ENCODE measurements at places on chromosomes 6 and 20.
A peak's percentile ranks its signal among the peaks of the same experiment; 100 is the strongest.

GRCh38 chr6:139409026-139409425, 34.6 kb upstream of the CITED2 start:
- H3K27me3 ChIP-seq, result no peaks in the 10 kb centered on the region
- H3K36me3 ChIP-seq, result no peaks in the 10 kb centered on the region
- no peaks in the 10 kb centered on the region for H3K4me1 ChIP-seq
- no peak overlapping the region for H3K4me3 ChIP-seq
- no peak overlapping the region for H3K27ac ChIP-seq
- DNase-seq, result no peak

DNA sequence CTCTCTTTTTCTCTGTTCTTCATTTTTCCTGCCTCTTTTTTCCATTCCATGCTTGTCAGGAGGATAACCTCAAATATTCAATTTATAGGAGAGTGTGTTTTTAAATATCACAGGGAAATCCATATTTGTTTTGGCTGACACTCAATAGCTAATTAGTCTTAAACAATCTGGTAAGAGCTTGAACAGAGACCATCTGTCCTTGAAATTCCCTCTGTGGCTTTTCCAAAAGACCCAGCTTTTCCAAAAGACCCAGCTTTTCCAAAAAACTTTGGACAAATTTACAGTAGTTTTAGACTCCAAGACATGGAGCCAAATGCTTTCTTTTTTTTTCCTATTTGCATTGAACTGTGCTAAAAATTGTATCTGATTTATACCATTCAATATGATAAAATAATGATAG, 127.4 kb upstream of the FAM83B start:
- no peaks in the 10 kb centered on the region for H3K27me3 ChIP-seq
- H3K4me1 ChIP-seq, result no peaks in the 10 kb centered on the region
- H3K36me3 ChIP-seq, result no peaks in the 10 kb centered on the region
- DNase-seq, result no peak
- no peak overlapping the region for H3K27ac ChIP-seq
- no peak overlapping the region for H3K4me3 ChIP-seq

DNA sequence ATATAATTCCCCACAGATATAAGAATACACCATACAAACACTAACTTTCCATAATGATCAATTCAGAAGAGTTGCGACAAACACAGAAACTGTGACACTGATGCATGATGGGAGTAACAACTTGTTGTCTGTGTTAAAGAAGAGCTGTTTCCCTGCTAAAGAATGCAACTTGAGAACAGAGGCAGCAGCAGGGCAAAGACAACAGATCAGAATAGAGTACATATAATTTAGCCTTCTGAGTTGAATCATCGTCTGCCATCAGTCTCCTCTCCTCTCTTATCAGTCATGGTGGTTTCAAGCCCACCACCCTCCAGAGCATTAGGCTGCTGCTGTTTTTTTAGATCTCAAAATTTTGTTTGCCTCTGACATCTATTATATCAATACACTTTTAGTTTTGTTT, 280.4 kb downstream of the UBE3D start:
- no peak for DNase-seq
- H3K4me3 ChIP-seq, result no peak overlapping the region
- H3K27ac ChIP-seq, result no peak overlapping the region
- no peaks in the 10 kb centered on the region for H3K27me3 ChIP-seq
- no peaks in the 10 kb centered on the region for H3K36me3 ChIP-seq

DNA sequence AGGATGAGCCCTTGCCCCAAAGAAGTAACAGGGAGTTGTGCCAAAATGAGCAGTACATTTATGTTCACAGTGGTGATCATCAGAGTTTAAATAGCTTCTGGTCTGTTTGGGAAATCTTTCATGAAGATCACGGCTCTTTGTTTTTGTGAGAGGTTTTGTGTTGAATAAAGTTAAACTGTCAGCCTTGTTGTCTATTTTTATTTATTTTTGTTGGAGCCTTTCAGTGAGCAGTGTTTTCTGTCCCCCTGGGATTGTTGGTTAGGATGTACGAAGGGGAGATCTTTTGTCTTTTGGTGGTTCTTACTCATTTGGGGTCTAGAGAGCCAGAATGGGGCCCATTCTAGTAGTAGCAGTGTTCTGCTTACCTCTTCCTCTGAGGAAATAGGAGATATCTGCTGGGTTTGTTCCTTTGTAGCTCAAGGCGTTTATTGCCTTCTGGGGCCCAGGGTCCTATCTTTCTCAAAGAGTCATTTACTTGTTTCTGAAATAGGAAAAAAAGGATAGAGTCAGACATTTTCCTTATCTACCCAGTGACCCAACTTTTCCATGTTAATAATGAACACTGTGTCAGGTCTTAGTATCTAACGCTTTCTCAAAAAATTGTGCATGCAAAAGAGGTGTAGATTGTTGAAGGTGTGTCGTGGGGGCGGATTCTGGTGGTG, 157.4 kb downstream of the JARID2 start:
- H3K4me3 ChIP-seq, result no peak overlapping the region
- no peak overlapping the region for H3K27ac ChIP-seq
- H3K27me3 ChIP-seq, result no peaks in the 10 kb centered on the region

DNA sequence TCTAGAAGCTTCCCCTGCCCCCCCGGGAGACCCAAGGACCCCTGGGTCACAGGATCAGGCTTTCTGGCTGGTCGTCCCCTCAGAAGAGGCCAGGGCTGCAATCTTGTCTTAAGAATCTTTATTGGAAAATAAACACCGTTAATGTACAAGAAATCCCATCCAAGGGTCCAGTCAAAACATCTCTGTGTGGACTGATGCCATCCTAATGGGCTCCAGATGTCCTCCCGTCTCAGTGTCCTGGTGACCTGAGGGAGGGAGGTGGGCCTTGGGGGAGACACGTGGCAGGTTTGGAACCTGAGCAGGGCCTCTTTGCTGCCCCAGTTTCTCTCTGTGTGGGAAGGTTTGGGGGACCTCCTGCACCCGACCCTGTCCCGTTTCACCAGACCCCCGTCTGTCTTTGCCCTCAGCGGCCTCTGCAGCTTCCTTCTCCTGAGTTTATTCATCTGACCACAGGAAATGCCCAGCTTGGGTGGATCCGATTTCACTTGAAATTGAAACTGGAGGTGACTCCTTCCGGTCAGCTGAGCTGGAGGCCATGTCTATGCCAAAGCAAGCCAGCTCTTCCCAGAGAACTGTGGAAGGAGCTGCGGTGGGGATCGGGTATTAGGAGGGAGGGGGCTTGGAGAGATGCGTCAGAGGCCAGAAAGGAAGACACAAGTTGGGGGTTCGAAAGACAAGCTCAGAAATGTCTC, 75.1 kb downstream of the SLC2A10 start:
- no peak overlapping the region for H3K27ac ChIP-seq
- H3K4me3 ChIP-seq, result no peak overlapping the region
- no peak for DNase-seq
- no peaks in the 10 kb centered on the region for H3K36me3 ChIP-seq

DNA sequence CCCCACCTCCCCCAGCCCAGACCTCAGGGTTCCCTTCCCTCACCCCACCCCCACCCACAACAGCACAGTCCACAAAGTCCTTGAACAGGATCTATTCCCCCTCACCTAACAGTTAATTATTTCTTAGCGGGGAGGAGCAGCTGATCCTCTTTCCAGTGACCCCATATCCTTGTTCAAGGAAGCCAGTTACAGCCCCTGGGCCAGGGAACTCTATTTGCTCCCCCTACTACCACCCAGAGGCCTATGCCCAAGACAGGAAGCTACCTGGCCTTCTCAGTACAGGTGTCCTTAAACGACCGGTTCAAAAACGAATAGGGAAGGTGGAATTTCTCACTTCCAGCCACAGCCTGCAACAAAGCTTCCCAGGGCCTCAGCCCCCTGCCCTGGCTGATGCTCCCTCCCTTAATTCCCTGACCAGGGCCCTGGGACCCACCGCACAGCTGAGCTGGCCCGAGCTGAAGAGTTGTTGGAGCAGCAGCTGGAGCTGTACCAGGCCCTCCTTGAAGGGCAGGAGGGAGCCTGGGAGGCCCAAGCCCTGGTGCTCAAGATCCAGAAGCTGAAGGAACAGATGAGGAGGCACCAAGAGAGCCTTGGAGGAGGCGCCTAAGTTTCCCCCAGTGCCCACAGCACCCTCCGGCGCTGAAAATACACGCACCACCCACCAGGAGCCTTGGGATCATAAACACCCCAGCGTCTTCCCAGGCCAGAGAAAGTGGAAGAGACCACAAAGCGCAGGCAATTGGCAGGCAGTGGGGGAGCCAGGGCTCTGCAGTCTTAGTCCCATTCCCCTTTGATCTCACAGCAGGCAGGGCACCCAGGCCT, 778 bp downstream of the MCCD1 start:
- no peak for DNase-seq
- H3K27ac ChIP-seq, result no peak overlapping the region
- H3K4me3 ChIP-seq, result no peak overlapping the region
- peaks cover 53% of the 10 kb centered on the region for H3K36me3 ChIP-seq
- no peaks in the 10 kb centered on the region for H3K4me1 ChIP-seq

DNA sequence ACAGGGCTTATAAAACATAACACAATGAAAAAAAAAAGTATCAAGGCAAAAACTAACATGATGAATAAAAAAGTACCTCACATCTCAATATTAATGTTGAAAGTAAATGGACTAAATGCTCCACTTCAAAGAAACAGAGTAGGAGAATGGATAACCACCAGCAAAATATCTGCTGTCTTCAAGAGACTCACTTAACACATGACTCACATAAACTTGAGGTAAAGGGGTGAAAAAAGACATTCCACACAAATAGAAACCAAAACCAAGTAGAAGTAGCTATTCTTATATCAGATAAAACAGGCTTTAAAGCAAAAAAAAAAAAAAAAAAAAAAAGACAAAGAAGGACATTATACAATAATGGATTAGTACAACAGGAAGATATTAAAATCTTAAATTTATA, 86.9 kb downstream of the TBC1D32 start:
- no peak overlapping the region for H3K4me3 ChIP-seq
- H3K27me3 ChIP-seq, result no peaks in the 10 kb centered on the region
- no peak overlapping the region for H3K27ac ChIP-seq
- H3K36me3 ChIP-seq, result peaks cover 7% of the 10 kb centered on the region
- no peak for DNase-seq

- H3K27me3 ChIP-seq, result peaks cover 93% of the 10 kb centered on the region
- H3K4me3 ChIP-seq, result no peak overlapping the region
- H3K4me1 ChIP-seq, result peaks cover 23% of the 10 kb centered on the region
- H3K36me3 ChIP-seq, result no peaks in the 10 kb centered on the region
Observed at GRCh38 chr6:149988550-149989346, 25.0 kb downstream of the ULBP1 start.

GRCh38 chr6:167858086-167858591, 31.4 kb downstream of the AFDN start:
- H3K4me1 ChIP-seq, result peaks cover 2% of the 10 kb centered on the region
- H3K27me3 ChIP-seq, result no peaks in the 10 kb centered on the region
- no peak overlapping the region for H3K27ac ChIP-seq
- no peak for DNase-seq

GRCh38 chr6:158536084-158536890, 23.6 kb upstream of the TMEM181 start:
- no peaks in the 10 kb centered on the region for H3K4me1 ChIP-seq

DNA sequence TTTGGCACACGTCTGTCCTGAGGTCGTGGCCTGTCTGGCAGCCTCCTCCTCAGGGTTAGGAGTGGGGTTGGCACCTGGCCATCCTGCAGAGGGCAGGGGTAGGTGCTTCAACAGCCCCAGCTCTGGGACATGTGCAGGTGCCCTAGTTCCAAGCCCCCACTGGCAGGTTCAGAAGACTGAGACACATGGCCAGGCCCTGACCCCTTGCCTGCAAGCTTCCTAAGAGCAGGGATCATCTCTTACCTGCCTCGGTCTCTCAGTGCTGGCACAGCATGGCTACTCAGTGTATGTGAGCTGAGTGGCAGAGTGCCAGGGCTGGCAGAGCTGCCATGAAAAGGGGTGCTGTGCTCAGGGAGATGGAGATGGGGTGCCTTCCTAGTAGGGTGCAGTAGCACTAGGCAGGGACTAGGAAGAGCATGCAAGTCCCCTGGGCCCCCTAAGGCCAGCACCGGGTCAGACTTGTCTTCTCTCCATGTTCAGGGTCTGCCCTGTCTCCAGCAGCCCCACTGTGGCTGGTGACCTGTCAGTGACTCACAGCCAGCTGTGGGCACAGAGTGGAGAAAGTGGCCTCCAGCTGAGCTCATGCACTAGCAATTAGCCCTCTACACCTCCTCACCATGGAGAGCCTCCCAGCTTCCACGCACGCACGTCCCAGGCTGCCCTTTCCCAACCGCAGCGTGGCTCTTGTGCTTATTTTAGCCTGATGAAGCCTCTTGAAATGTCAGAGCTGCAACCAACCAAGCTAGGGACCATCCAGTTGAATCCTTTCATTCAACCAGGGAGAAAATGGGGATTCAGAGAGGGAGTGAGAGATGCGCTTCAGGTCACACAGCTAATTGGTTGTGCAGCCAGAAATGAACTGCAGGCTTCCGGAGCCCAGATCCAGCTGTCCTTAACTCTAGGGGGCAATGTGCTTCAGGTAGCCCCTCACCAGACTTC, 116.6 kb downstream of the MRPL14 start:
- peaks cover 11% of the 10 kb centered on the region for H3K27me3 ChIP-seq
- no peak overlapping the region for H3K27ac ChIP-seq
- peak; percentile 60 for DNase-seq
- no peaks in the 10 kb centered on the region for H3K36me3 ChIP-seq
- no peaks in the 10 kb centered on the region for H3K4me1 ChIP-seq

DNA sequence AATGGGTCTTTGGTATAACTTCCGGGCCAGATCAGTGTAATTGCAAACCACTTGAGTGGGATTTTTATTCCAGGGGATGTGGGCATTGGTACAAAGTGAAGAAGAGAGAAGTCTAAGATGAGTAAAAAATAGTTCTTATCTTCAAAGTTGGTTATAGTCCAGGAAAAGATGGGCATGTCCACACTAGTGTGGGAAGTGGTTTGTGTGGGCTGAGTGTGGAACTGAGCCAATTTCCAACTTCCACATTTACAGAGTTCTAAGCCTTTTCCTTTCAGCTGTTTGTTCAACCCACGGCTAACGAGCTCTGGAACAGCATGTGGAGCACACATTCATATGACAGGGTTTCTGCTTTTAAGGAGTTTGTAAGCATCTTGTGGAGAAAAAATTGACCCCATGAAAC, 72.3 kb upstream of the IFNGR1 start:
- peak; percentile 76 for DNase-seq
- no peak overlapping the region for H3K27ac ChIP-seq
- no peaks in the 10 kb centered on the region for H3K4me1 ChIP-seq
- H3K4me3 ChIP-seq, result no peak overlapping the region

GRCh38 chr6:124285146-124285545, 481.5 kb downstream of the NKAIN2 start:
- H3K4me3 ChIP-seq, result no peak overlapping the region
- no peaks in the 10 kb centered on the region for H3K4me1 ChIP-seq
- no peak overlapping the region for H3K27ac ChIP-seq
- no peak for DNase-seq
- H3K27me3 ChIP-seq, result no peaks in the 10 kb centered on the region

GRCh38 chr20:56244259-56244658, 4.3 kb upstream of the MC3R start:
- H3K36me3 ChIP-seq, result no peaks in the 10 kb centered on the region
- no peak overlapping the region for H3K4me3 ChIP-seq
- H3K27ac ChIP-seq, result no peak overlapping the region
- no peaks in the 10 kb centered on the region for H3K27me3 ChIP-seq

- H3K36me3 ChIP-seq, result no peaks in the 10 kb centered on the region
- no peaks in the 10 kb centered on the region for H3K4me1 ChIP-seq
- no peaks in the 10 kb centered on the region for H3K27me3 ChIP-seq
- DNase-seq, result no peak
- H3K4me3 ChIP-seq, result no peak overlapping the region
- no peak overlapping the region for H3K27ac ChIP-seq
Observed at GRCh38 chr6:36758516-36759147, 61.0 kb downstream of the RAB44 start.

- H3K4me1 ChIP-seq, result peaks cover 12% of the 10 kb centered on the region
- no peaks in the 10 kb centered on the region for H3K27me3 ChIP-seq
- no peak overlapping the region for H3K27ac ChIP-seq
- no peaks in the 10 kb centered on the region for H3K36me3 ChIP-seq
- DNase-seq, result no peak
Observed at GRCh38 chr6:75331151-75331550, 46.6 kb upstream of the TMEM30A start.

All from tibial artery (tissue), 4 donors.